ENCODE measurements at places on chromosomes 5 and 9.
A peak's percentile ranks its signal among the peaks of the same experiment; 100 is the strongest.

DNA sequence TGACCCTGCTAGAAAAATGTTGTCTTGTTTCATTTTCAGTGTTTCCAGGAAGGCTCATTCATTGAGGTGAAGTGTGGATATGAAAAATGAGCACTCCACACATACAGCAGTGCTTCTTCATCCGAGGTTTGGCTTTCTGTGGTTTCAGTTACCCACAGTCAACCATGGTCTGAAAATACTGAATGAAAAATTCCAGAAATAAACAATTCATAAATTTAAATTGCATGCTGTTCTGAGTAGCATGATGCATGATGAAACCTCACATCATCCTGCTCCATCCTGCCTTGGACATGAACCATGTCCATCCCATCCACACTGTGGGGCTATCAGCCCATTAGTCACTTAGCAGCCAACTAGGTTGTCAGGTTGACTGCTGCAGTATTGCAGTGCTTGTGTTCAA lies 10.4 kb upstream of the SLC45A2 start:
- DNase-seq = peak; percentile 52

DNA sequence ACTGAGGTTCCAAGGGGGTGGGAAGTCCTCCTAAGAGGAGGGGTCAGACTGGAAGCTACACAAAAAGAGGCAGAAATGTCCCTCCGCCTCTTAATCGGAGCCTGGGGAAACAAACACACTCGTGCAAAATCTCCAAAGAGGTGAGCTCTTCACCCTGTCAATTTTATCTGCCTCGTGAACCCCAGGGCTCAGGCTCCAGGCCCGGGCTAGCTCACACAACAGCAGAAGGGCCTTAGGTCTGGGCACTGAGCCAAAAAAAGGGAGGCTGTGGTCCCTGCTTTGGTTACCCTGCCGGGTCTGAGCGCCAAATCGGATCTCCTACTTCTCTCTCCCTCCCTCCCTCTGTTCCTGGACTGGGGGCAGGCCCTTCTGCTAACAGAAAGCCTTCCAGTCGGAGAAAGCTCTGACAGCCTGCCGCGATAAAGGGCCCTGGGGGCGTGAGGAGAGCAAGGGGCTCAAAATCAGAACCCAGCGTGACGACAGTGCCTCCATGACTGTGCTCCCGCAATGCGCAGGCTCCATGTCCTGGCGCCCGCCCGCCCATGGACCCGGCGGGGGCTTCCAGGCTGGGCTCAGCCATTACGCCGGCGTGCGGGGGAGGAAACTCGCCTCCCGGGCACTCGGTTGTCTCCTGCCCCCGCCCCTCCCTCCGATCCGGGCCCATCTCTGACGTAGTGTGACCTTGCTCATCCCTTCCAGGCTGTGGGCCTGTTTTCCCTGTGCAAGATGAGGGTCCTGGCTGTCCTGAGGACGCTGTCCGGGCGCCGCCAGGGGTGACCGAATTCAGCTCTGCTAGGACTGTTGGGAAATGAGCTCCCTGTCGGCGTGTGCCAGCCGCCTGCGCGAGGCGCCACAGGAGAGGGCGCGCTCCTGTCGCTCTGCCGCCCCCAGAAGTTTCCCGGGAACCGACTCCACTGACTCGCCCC lies 865 bp upstream of the SLC22A4 start:
- peak; percentile 89 for DNase-seq

- no peak for DNase-seq
These were observed 61.3 kb upstream of the SPINK5 start for GRCh38 chr5:148002451-148002850.

DNA sequence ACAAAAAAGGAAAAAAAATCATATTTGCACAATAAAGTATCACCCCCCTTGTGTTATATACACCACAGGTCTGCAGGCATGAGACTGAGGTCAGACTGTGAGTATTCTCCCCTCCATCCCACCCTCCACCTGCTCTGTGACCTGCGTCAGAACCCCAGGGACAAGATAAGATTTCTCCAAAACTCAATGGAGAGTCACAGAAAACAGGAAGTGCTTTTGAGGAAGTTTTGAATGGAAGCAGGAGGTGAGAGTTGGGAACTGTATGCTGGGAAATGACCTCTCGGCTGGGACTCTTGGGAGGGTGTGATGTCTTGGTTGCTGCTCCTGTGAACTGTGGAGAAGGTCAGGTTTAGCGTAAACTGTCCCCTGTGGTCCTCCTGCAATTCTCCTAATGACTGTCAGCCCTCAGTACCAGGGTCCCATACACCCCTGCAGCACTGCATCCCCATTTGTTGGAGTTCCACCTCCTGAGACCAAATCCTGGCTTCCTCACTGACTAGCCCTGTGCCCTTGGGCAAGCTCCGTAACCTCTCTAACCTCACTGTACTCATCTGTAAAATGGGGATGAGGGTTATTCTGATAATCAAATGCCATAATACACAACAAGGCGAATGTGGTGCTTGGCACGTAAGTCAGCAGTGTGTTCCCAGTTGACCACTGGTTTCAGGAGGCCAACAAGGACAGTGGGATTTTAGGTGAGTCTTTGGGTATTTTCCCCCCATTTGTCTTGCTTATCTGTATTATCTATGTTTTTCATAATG lies 6.9 kb upstream of the CTSL start:
- no peak for DNase-seq

DNA sequence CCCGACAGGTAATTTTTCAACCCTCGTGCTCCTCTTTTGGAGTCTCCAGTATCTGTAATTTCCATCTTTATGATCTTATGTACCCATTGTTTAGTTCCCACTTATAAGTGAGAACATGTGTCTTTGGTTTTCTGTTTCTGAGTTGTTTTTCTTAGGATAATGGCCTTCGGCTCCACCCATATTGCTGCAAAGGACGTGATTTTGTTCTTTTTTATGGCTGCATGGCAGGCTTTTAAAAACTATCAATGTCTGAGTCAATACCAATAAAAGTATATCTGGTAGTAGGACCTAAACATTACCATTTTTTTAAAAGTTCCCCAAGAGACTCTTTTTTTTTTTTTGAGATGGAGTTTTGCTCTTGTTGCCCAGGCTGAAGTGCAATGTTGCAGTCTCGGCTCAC lies 3.9 kb upstream of the SLC26A2 start:
- no peak for DNase-seq

DNA sequence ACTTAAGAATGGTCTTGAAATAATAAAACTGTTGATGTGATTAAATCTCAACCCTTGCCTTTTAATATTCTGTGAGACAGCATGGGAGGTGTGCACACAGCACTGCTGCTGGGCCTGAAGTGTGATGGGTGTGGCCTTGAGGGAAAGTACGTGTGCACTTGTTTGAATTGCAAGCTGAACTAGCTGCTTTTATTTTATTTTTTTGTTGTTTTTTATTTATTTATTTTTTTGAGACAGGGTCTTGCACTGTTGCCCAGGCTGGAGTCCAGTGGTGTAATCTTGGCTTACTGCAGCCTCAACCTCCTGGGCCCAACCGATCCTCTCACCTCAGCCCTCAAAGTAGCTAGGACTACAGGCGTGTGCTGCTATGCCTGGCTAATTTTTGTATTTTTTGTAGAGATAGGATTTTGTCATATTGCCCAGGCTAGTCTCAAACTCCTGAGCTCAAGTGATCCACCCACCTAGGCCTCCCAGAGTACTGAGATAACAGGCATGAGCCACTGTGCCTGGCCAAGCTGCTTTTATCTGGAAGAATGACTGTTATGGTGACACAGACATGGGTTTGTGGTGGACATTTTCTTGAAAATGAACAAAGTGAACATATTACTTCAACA lies 58.9 kb downstream of the GPR107 start:
- DNase-seq = no peak

DNA sequence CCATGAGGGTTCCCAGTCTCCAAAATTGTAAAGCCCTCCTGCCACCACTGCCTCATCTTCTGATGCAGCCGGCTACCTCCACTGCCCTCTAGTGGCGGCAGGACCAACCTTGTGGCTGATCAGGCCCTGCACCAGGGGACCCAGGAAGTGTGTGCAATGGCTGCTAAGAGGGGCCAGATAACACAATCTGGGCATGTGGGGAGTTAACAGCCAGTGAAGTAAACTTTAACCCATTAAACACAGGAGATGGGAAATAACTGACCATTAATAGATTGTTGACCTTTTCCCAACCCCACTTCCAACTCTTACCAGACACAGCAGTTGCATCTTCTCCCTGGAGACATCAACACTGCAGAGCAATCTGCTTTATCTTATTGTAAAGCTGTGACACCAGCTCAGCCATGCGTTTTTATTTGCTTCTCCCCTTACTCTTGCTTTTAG lies 63.3 kb downstream of the FREM1 start:
- DNase-seq = peak; percentile 65

GRCh38 chr5:152900332-152900731 lies 495.3 kb upstream of the NMUR2 start:
- DNase-seq = no peak

- no peak for DNase-seq
These were observed 46.5 kb upstream of the GFPT2 start for GRCh38 chr5:180399401-180400215.

- DNase-seq = no peak
These were observed 94.2 kb downstream of the ADAMTS19 start for GRCh38 chr5:129554134-129554904.

DNA sequence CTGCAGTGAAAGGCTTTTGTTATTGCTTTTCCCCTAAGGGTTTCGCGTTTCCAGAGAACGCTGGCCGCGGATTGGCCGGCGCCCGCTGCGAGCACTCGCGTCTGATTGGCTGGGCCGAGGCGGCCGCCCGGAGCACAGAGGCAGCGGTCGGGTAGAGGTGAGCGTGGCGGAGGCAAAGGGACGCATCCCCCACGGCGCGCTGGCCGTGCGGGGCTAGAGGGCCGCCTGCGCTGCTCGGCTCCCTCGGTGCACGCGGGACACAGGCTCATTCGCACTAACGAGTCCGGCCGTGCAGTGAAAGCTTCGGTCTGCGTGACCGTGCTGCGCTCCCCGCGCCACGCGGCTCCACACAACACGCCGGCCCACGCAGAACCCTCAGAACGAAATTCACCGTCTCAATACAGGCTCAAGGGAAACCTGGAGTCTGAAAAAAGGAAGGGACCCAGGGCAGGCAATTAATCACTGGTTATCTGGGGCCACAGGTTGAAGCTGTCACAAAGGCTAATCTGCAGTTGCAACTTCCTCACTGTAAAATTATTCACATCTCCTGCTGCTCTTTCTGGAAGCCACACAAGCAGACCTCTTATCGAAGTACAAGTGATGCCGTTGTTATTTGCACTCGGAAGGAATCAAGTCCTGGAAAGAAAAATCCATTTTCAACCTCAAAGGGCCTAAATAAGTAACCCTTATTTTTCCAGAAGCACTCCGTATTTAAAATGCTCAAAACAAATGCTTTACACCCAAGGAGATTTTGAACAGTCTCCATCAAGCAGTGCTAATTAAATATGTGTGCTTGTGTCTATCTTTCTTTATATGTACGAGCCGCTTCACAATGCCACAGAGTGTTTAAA lies 94.6 kb downstream of the ZNF608 start:
- peak; percentile 85 for DNase-seq

DNA sequence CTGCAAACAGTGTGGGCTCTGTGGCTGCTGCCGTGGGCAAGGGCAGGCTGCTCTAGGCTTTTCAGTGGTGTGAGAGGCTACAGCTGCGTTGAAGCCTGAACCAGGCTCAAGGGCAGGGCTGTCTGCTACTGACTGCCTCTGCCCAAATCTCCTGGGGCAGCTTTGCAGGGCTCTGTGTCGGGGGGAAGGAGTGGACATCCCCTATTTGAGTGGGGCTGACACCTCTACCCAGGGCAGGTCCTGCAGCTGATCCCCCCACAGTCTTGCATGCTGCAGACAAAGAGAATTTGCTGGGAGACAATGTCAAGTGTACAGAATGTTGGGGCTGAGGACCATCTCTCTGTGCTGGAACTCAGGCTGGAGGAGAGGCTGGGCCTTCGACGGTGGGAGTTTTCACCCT lies 240.2 kb downstream of the PBX3 start:
- DNase-seq = no peak

GRCh38 chr5:133295520-133295919 lies 243.7 kb downstream of the HSPA4 start:
- no peak for DNase-seq

DNA sequence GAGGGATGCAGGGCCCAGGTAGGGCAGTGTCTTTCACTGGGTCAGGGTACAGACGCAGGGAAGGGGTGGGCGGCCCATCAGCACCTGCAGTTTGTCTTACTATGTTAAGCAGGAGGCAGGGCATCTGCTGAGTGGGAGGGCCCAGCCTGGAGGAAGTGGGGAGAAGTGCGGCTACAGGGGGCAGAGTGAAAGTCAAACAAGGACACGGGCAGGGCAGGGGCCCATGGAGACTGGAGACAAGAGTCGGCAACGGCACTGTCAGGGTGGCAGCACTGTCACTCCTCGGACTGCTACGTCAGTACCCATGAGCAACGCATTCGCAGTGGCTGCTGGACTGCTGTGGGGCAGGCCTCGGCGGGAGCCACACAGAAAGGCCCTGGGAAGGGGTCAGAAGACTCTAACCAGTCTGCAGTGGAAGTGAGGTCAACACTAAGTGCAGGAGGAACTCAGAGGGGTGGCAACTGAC lies 19.7 kb downstream of the CAMSAP1 start:
- DNase-seq = no peak

DNA sequence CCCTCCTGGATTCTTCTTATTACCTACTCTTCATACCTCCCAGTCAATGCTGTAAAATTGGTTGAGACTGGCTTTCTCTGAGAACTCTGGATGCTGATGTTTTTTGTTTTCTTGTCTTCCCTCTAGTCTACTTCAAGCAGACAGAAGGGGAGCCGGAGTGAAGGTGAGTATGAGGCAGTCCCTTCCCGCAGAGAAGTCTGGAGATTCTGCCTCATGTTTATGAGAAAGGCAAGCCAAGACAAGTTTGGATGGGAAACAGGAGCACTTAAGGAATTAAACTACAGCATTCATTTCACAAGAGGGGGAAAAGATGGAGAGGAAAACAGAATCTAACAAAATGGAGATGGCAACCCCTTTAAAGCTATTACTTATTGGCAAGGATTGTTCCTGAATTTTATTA lies 246.1 kb downstream of the TRIM32 start:
- no peak for DNase-seq

GRCh38 chr9:134396825-134397224 lies 70.6 kb downstream of the RXRA start:
- DNase-seq = no peak

DNA sequence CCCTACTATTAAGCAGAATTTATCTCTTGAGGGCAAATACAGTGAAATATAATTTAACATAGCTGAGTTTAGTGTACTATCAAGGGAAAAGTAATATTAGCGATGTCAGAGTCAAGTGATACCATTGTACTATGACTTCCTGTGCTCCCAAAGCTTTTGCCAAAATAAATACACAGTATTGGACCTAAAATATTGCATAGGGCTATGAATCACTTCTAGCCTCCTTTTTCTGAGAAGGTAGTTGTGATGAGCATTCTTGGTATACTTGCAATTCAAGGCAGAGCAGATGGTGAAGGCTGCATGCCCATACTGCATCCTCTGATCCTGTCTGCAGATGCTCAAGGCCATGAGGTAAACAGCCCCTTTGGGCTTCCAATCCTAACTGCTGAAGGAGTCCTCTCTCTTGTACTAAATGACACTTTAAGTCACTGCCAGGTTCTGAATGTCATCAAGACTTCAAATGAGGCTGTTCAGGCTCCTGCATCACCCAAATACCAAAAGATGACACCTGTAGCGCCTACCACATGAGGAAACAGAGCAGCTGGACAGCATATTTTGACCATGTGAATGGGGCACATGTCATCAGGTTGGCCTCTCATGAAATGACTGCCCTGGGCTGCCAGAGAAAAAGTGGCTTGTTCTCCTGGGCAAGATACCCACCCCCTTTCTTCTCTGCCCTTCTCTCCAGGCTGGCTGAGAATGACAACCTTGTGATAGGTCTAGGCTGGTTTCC lies 29.7 kb upstream of the PPP2CA start:
- DNase-seq = peak; percentile 42

All from hepatic stellate cell (primary cell).